Common myeloid progenitor, CD34-positive (primary cell): ENCODE measurements at places on chromosomes 11 and 22.

- H3K36me3 ChIP-seq, result no peaks in the 10 kb centered on the region
- no peak for DNase-seq
- H3K4me3 ChIP-seq, result no peak overlapping the region
- no peak overlapping the region for H3K27ac ChIP-seq
- H3K27me3 ChIP-seq, result no peaks in the 10 kb centered on the region
These were observed 561.0 kb downstream of the LUZP2 start for GRCh38 chr11:25057861-25058260.

GRCh38 chr11:27002838-27003237 is 8.9 kb downstream of the FIBIN start:
- no peak for DNase-seq
- H3K36me3 ChIP-seq, result no peaks in the 10 kb centered on the region
- H3K4me1 ChIP-seq, result no peaks in the 10 kb centered on the region

DNA sequence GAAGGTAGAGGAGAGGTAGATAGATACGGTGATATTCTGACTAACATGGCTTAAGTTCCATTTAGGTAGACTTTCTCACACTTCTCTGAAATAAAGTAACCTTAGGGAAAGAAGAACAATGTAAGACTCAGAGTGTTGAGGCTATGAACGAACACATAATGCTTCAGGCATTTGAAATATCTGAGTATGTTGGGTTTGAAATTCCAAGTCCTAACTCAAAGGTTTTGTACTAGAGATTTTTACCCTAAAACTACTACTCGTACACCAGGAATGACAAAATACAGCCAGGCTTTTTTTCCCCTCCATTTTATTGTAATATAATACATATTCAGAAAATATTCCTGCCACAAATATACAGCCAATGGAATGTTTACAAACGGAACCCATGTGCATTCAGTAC is 592.6 kb downstream of the ETS1 start:
- no peaks in the 10 kb centered on the region for H3K27me3 ChIP-seq
- no peaks in the 10 kb centered on the region for H3K36me3 ChIP-seq
- H3K27ac ChIP-seq, result no peak overlapping the region
- no peaks in the 10 kb centered on the region for H3K4me1 ChIP-seq
- no peak overlapping the region for H3K4me3 ChIP-seq

DNA sequence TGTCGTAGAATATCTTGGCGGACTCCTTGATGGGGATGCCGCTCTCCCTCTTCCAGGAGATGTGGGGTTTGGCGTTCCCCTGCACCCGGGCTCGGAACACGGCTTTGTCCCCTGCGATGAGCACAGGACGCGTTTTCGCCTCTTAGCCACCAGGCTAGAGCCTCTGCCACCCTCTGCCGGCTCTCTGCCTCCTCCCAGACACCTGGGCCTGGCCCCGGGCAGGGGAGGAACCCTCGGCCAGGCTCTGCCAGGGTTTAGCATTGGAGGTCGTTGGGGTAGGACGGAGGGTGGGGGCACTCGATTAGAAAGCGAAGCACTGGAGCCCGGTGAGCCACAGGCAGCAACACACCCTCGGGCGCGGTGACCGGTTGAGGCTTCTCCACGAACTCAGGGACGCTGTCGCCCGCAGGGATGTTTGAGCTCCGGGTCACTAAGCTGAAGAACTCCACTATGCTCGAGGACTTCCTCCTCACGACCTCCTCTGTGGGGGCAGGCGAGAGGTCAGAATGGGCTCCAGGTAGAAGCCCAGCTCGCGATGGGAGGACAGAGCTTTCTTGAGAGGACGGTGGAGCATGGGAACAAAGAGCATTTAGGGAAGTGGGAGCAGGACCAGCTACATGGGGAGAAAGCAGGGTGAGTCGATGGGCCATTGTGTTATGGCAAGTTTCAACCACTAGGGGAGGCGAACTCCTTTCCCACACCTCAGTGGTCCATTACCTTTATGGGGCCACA is 4.3 kb downstream of the IGSF22 start:
- H3K4me1 ChIP-seq, result peaks cover 10% of the 10 kb centered on the region
- H3K27ac ChIP-seq, result no peak overlapping the region
- no peaks in the 10 kb centered on the region for H3K36me3 ChIP-seq
- no peaks in the 10 kb centered on the region for H3K27me3 ChIP-seq

DNA sequence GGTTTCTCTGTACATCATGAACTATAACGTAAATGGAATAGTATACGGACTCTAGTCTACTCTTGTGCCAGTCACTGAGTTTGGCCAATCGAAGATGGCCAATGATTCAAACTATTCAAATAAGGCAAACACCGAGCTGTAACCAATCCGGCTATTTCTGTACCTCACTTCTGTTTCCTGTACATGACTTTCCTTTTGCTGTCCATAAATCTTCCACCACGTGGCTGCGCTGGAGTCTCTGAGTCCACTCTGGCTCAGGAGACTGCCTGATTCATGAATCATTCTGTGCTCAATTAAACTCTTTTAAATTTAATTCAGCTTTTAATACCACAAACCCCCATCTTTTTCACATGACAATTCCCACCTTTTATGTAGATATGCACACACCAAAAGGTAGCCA is 1.5 kb upstream of the JAML start:
- H3K4me1 ChIP-seq, result peaks cover 66% of the 10 kb centered on the region
- H3K27me3 ChIP-seq, result no peaks in the 10 kb centered on the region
- H3K4me3 ChIP-seq, result peak overlapping the region; percentile 28
- H3K27ac ChIP-seq, result peak overlapping the region; percentile 20
- DNase-seq, result peak; percentile 93
- no peaks in the 10 kb centered on the region for H3K36me3 ChIP-seq

DNA sequence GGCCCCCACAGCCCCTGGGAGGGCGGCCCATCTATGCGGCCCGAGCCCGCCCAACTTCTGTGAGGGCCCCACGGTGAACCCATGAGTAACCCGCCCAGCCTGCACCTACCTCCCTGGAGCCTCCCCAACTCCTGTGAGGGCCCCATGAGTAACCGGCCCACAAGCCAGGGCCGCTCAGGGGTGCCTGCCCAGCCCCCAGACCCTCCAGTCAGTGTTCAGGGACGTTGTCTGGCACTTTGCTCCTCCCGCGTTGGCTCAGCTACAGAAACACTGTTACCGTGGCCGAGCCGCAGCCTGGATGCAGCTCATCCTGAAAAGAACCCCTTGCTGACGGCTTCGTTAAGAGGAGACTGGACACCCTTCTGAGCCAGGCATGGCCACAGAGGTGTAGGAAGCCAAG is 179.6 kb downstream of the BRD1 start:
- H3K4me1 ChIP-seq, result peaks cover 10% of the 10 kb centered on the region
- H3K27me3 ChIP-seq, result no peaks in the 10 kb centered on the region
- DNase-seq, result no peak
- H3K27ac ChIP-seq, result no peak overlapping the region
- no peak overlapping the region for H3K4me3 ChIP-seq

- DNase-seq, result no peak
- H3K27ac ChIP-seq, result no peak overlapping the region
- H3K4me3 ChIP-seq, result no peak overlapping the region
- H3K36me3 ChIP-seq, result no peaks in the 10 kb centered on the region
These were observed 4.9 kb upstream of the SLC6A5 start for GRCh38 chr11:20594274-20595061.

- no peak overlapping the region for H3K27ac ChIP-seq
- H3K27me3 ChIP-seq, result no peaks in the 10 kb centered on the region
- H3K4me3 ChIP-seq, result no peak overlapping the region
- peaks cover 15% of the 10 kb centered on the region for H3K4me1 ChIP-seq
- H3K36me3 ChIP-seq, result peaks cover 91% of the 10 kb centered on the region
These were observed 16.3 kb downstream of the CPSF7 start for GRCh38 chr11:61413496-61413895.

DNA sequence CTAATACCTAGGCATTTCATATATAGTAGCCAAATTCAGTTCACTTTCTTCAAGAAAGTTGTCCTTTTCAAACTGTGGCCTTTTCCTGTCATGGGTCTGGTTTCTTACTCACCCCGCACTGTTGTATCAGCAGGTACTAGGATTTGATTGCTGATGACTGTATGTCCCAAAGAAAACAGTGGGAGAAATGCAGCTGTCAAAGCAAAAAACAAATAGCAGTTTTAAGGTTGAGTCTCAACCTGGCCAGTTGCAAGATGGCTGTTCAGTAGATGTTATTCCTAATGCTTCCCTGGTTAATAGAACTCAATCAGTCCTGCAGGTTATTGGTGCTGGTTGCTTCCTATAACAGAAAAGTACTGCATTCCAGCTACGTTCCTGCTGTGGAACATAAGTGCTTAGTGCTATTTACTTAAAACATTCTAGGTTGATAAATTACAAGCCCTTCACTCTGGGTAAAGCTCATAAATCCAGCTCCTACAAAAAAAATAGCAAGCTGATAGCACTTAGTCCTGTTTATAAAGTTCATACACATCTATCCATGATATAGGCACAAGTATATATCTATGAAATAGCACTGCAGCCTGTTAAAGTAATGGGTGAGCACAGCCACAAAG is 26.6 kb downstream of the NF2 start:
- DNase-seq, result no peak
- no peak overlapping the region for H3K4me3 ChIP-seq
- no peaks in the 10 kb centered on the region for H3K36me3 ChIP-seq
- peaks cover 10% of the 10 kb centered on the region for H3K4me1 ChIP-seq
- H3K27ac ChIP-seq, result no peak overlapping the region

GRCh38 chr22:28544431-28544868 is 135.2 kb downstream of the TTC28 start:
- no peak overlapping the region for H3K4me3 ChIP-seq
- H3K4me1 ChIP-seq, result no peaks in the 10 kb centered on the region
- H3K27ac ChIP-seq, result no peak overlapping the region
- no peak for DNase-seq

GRCh38 chr11:47123094-47123493 is 53.6 kb downstream of the ARFGAP2 start:
- H3K4me1 ChIP-seq, result no peaks in the 10 kb centered on the region
- H3K27ac ChIP-seq, result no peak overlapping the region
- H3K27me3 ChIP-seq, result no peaks in the 10 kb centered on the region
- H3K4me3 ChIP-seq, result no peak overlapping the region
- no peak for DNase-seq
- H3K36me3 ChIP-seq, result no peaks in the 10 kb centered on the region

GRCh38 chr22:22937894-22938480 is 50.4 kb downstream of the IGLL5 start:
- no peak overlapping the region for H3K4me3 ChIP-seq
- no peak for DNase-seq
- no peak overlapping the region for H3K27ac ChIP-seq
- peaks cover 15% of the 10 kb centered on the region for H3K4me1 ChIP-seq
- H3K36me3 ChIP-seq, result no peaks in the 10 kb centered on the region

GRCh38 chr11:95282291-95282751 is 51.3 kb upstream of the SESN3 start:
- DNase-seq, result no peak
- no peaks in the 10 kb centered on the region for H3K27me3 ChIP-seq
- H3K4me3 ChIP-seq, result no peak overlapping the region
- H3K36me3 ChIP-seq, result no peaks in the 10 kb centered on the region
- H3K4me1 ChIP-seq, result no peaks in the 10 kb centered on the region

GRCh38 chr11:13475091-13475490 is 12.1 kb upstream of the BTBD10 start:
- DNase-seq, result no peak
- H3K27me3 ChIP-seq, result no peaks in the 10 kb centered on the region
- no peak overlapping the region for H3K27ac ChIP-seq
- no peaks in the 10 kb centered on the region for H3K4me1 ChIP-seq
- H3K4me3 ChIP-seq, result no peak overlapping the region

DNA sequence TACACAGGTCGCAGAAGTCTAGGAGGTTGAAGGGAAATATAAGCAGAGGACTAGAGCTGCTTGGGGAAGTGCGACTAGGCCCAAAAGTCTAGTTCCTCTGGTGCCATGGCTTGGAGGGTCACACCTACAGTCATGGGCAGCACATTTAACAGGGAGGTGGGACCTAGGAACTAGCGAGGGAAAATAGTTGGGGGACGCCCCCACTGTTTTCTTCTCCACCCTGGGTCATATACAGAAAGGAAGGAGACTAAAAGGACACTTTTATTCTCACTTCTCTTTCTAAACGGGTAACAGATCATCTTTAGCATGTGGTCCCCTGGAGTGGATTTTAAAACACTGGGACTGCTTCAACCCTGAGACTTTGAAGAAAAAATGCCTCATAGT is 16.6 kb downstream of the APIP start:
- H3K36me3 ChIP-seq, result peaks cover 15% of the 10 kb centered on the region
- no peak overlapping the region for H3K4me3 ChIP-seq
- no peaks in the 10 kb centered on the region for H3K27me3 ChIP-seq
- no peaks in the 10 kb centered on the region for H3K4me1 ChIP-seq
